ENCODE measurements at places on chromosomes 2 and 18. TPM values are rescaled to one million over a fixed set of nuclear protein-coding genes. Genes with fewer than 3 reads are reported as not detected.

DNA sequence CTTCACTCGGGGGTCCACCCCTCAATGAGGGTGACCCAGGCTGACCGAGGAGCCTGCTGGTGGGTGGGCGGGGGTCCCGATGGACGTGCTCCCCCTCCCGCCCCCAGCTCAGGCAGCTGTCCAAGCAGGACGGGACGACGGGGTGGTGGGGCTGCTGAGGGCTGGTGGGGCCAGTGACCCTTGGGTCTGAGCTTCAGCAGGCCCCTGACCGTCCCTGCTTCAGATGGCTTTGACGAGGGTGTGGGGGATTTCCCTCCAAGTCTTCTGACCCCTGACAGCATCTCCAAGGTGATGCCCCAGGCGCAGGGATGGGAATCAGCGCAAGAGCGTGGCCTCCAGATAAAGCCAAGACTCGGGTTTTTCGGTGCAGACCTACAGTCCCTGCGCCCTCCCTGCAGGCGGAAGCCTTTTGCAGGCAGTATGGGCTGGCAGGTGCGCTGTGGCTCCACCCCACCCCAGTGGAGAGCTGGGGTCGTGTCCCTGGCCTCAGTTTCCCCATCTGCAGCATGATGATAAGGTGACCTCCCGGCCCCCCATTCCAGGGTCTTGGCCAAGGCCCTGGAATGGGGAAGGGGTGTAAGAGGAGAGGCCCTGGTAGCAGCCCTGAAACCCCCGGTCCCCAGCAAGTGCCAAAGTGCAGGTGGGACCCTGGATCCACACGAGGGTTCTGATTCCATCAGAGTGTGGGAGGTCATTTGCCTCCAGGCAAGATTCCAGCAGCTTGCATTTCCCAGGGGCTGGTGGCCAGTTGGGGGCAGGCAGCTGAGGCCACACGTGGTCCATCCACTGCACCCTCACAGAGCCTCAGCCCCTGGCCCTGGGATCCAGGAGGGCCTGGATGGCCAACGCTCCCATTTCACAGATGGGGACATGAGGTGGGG is 8.7 kb downstream of the CROCC2 start:
- no peak for DNase-seq

DNA sequence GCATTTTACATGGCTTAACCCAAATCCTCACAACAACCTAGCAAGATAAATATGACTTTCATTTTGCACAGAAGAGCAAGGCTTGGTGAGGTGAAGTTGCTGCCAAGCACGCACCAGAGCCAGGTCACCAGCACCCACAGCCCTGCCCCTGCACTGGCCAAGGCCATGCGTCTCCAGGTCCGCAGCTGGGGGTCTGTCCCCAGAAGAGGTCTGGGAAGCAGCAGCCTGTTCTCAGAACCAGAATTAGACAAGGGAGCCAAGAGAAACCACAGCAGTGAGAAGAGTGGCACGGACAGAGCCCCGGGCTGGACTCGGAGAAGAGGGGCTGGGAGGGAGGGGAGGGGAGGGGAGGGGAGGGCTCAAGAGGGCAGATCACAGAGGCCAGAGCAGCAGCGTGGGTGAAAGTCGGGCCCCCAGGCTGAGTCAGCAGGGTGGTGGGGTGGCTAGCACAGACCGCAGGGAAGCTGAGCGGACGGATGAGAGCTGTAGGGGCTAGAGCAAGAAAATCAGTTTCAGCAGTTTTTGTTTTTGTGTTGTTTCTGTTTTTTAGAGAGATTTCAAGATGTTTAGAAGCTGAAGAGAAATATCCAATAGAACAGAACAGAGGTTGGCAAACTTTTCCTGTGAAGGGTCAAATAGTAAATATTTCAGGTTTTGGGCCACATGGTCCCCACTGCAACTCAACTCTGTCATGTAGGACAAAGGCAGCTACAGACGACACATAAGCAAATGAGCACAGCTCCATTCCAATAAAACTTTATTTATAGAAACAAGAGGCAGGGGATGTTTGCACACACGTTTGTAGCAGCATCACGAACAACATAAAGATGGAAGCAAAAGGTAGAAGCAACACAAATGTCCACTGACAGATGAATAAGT is 7.4 kb upstream of the MTERF4 start:
- no peak for DNase-seq

DNA sequence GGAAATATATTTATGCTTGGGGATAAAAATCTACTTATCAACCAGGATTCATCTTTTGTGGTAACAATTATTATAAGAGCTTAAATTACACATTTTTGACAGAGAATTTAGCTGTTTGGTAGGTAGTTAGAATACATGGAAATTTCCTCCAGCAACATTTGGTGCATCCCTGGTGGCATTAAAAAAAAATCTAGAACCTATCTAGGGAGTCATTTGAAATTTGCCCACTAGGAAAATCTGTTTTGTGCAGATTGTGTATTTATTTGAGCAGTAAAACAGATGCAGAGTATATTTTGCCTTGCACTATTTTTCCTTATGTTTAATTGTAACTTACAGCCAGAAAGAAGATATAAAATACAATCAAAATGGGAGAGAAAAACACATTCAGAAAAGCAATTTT is 208.4 kb upstream of the LRP1B start:
- DNase-seq, result no peak

GRCh38 chr2:228063558-228063957 is 117.9 kb downstream of the SPHKAP start:
- no peak for DNase-seq

The IL36B gene
- not detected for total RNA-seq

- no peak for DNase-seq
Measured at GRCh38 chr2:208489687-208490086, 83.1 kb downstream of the PTH2R start.

The C2orf49 gene
- total RNA-seq, result 10.1 TPM

The CD207 gene
- total RNA-seq, result not detected

DNA sequence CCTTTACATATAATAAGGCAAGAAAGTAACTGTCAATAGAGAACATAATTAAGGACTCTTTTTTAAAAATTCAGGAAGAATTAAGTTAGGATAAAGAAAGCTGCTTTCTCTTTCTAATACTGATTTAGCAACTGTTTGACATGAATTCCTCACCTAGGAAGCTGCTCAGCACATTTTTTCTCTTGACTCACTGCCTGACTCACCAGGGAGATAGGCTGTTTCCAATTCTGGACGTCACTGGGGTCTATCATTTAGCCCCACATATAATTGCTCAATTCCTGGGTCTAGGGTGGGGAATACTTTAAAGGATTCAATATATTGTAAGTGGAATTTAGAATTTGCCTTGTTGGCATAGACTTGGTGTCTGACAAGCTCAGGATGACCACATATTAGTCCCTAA is 50.8 kb upstream of the UGP2 start:
- DNase-seq, result peak; percentile 70

GRCh38 chr18:74184875-74185274 is 36.6 kb downstream of the TIMM21 start:
- DNase-seq, result no peak
